Central memory CD4-positive, alpha-beta T cell (primary cell): ENCODE measurements at places on chromosomes 13 and 19.

DNA sequence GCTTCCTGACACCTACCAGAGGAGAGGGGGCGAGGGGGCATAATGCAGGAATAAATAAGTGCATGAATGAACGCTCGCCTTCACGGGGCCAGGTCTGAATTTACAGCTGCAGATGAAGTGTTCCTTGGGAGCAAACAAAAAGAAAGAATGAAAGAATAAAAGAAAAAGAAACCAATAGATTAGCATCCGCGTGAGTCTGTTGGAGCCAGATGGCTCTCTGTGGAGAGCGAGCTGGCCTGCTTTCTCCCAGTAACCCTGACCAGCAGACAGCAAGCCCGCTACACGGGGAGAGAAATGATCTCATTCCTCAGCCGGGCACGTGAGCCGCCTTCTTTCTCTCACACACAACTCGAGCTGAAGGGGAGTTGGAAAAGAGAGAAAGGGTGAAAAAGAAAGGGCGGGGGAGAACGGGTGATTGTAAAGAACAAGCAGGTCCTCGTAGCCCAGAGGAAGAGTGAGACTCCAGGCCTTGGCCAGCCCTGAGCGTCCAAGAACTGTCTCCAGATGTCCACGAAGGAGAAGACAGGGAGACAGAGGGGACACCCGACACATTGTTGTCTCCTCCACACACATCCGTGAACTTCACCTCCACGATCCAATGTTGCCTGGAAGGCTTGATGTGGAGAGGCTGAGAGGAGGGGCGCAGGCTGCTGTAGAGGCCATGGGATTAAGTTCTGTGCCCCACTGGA is 81.4 kb downstream of the RNASEH2B start:
- DNase-seq, result no peak

- DNase-seq, result no peak
These were observed 66.9 kb downstream of the NHLRC3 start for GRCh38 chr13:39105110-39105509.

DNA sequence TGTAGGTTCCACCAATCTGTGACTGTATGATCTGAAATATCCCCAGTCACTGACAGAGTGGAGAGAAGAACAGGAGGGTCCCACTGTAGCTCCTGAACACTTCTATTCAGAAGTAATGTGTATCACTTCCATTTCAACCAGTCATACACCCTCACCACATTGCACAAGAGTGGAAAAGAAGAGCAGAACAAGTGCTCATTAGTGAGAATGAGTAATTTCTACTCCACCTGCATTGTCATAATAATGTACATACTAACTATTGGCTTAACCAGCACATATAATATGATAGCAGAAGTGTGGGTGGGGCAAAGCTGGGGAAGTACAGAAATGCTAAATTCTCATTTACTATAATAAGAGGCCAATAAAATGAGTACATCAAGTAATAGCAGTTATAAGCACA is 342.7 kb downstream of the LMO7 start:
- no peak for DNase-seq

DNA sequence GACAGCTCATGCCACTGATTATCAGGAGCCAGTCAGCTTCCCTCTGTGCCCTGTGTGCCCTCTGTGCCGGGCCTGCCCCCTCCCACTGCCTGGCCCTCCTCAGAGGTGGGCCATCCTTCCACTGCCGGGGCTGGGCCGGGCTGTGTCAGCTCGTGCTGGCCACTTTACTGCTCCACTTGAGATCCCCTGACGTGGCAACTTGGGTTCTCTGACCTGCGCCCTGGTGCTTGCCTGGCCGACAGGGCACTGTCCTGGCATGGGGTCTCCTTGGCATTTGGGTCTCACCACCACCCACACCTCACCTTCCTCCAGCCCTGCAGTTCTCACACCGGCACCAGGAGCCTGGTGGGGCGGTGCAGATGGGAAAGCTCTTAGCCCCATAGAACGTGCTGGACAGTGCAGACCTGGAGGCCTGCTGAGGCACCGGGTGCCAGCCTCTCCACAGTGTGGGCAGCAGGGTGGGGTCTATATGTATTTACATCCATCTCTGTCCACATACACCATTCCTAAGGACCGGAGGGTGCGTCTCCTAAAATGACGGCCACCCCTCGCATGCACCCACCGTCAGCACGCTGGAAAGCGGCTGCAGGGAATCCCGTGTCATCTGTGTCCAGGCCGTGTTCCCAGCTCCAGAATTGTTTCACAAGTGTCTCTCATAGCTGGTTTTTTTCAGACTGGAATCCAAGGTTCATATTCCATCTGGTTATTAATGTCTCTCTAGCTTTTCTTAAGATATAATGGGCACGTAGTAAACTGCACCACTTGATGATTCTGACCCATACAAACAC is 11.8 kb downstream of the DAZAP1 start:
- no peak for DNase-seq

GRCh38 chr19:50046649-50047503 is 21.1 kb downstream of the ZNF473 start:
- DNase-seq, result peak; percentile 46

- no peak for DNase-seq
These were observed 52.5 kb downstream of the PDS5B start for GRCh38 chr13:32638739-32639138.

DNA sequence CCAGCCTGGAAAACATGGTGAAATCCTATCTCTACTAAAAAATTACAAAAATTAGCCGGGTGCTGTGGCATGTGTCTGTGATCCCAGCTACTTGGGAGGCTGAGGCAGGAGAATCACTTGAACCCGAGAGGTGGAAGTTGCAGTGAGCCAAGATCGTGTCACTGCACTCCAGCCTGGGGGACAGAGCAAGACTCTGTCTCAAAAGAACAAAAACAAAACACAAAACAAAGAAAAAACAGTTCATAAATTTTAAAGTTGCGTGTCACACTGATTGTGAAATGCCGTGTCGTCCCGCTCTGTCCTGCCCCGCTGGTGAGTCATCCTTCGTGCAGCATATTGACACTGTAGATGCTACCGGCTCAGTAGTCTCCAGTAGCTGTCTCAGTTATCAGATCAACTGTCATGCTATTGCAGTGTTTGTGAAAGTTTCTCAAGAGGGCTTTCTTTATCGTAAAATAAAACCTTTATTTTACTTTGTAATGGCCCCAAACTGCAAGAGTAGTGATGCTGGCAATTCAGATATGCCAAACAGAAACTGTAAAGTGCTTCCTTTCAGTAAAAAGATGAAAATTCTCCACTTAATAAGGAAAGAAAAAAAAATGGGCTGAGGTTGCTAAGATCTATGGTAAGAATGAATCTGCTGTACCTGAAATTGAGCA is 36.4 kb upstream of the IGFL1 start:
- DNase-seq, result no peak

- no peak for DNase-seq
These were observed 128.2 kb upstream of the OBI1 start for GRCh38 chr13:78787190-78787589.

GRCh38 chr19:14979476-14980255 is at the start of gene SLC1A6:
Gene SLC1A6, minus strand, starts transcription at chr19:14979864. Its CDS starts 6,954 bp downstream, at chr19:14972910.
- DNase-seq, result no peak

DNA sequence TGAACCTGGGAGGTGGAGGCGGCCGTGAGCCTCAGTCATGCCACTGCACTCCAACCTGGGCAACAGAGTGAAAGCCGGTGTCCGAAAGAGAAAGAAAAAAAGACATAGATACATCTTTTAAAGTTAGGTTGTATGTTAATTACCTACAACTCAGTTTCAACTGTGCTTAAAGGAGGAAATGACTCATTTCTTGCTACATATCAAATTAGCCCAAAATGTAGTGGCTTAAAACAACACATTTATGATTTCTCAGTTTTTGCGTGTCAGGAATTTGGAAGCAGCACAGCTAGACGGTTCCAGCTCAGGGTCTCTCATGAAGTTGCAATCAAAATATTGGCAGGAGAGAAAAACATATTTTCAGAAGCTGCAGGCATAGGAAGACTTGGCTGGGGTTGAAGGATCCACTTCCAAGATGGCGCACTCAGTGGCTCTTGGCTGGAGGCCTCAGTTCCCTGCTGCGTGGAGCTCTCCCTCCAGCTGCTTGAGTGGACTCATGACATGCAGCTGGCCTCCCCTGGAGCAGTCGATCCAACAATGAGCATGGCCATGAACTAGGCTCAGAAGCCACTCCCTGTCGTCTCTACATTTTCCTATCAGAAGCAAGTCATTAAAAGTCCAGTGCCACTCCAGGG is 7.1 kb downstream of the LDLR start:
- peak; percentile 28 for DNase-seq

GRCh38 chr13:109154966-109155761 is 525.8 kb downstream of the MYO16 start:
- no peak for DNase-seq

DNA sequence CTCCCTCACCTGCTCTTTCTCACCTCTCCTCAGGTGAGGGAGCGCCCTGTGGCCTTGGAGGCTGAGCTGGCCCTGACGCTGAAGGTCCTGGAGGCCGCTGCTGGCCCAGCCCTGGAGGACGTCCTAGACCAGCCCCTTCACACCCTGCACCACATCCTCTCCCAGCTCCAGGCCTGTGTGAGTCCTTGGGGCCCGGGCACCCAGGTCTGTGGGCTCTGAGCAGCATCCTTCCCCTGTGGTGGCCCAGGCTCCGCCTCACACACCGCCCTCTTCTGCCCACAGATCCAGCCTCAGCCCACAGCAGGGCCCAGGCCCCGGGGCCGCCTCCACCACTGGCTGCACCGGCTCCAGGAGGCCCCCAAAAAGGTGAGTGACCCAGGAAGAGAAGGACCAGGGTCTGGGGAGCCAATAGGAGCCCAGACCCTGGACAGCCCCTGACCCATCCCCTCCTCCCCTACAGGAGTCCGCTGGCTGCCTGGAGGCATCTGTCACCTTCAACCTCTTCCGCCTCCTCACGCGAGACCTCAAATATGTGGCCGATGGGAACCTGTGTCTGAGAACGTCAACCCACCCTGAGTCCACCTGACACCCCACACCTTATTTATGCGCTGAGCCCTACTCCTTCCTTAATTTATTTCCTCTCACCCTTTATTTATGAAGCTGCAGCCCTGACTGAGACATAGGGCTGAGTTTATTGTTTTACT is 1.9 kb downstream of the IFNL1 start:
- DNase-seq, result peak; percentile 63

DNA sequence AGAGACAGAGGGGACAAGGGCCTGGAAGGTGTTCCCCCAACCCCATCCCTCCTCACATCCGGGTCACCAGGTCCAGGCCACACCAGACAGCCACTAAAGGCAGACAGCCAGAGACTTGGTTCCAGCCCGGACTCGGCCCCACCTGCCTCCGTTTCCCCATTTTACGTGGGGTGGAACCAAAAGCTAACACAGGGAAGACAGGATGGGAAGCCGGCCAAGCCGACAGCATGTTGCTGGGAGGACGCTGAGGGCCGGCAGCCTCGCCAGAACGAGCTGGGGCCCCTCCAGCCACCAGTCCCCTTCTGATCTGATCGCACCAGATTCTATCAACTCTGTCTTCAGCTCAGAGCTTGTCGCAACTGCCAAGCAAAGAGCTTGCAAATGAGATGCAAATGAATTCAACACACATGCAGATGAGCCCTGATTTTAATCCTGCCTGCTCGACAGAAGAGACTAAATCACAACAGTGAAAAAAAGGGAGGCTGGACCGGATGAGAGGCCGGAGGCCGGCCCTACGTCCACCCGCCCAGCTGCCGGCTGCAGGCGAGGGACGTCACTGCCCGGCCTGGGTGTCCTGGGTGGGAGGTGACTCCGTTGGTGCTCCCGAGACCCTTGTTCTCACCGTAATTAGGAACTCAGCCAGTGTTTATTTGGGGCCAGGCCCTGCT is 17.5 kb upstream of the SHC2 start:
- DNase-seq, result no peak

DNA sequence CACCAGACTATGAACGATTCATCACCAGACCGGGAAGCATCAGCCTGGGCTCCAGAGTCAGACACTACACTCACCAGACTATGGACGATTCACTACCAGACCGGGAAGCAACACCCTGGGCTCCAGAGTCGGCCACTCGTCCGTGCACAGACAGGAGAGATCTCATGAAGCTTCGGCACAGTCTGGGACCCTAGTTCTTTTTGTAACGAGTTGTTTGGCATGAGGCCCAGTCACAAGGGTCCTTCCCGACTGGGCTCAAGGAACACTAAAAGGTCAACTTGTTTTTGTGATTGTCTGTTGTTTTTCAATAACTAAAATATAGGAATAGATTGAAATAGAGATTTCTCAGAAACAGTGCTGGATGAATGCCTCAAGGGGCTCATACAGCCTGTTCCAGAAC is 1141.6 kb upstream of the MIR17HG start:
- DNase-seq, result no peak

GRCh38 chr19:34332027-34332760 is 32.8 kb upstream of the GPI start:
- no peak for DNase-seq

DNA sequence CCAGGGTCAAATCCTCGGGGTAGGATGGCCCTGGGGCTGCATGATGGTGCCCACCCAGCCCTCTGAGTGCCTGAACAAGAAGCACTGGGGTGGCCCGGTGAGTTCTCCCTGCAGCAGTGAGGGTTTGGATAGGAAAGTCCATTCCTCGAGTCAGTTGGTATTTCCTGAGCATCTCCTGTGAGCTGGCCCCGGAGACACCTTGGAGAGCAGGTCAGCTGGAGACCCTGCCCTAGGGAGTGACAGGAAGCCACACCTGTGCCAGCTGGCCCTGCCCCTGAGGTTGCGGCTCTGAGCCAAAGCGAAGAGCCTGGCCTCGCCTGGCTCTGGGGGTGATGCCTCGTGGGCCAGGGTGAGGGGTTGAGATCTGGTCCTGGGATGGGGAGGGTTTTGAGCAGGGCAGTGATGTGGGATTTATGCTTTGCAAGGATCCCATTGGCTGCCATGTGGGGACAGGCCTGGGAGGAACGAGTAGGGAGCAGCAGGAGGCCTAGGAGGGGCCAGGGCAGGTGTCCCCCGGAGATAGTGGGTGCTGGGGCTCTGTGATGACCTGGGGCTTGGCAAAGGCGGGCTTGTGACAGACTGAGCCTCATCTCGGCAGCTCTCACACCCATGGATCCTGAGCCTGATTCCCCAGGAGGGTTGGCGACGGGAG is 16.0 kb downstream of the CRTC1 start:
- no peak for DNase-seq

DNA sequence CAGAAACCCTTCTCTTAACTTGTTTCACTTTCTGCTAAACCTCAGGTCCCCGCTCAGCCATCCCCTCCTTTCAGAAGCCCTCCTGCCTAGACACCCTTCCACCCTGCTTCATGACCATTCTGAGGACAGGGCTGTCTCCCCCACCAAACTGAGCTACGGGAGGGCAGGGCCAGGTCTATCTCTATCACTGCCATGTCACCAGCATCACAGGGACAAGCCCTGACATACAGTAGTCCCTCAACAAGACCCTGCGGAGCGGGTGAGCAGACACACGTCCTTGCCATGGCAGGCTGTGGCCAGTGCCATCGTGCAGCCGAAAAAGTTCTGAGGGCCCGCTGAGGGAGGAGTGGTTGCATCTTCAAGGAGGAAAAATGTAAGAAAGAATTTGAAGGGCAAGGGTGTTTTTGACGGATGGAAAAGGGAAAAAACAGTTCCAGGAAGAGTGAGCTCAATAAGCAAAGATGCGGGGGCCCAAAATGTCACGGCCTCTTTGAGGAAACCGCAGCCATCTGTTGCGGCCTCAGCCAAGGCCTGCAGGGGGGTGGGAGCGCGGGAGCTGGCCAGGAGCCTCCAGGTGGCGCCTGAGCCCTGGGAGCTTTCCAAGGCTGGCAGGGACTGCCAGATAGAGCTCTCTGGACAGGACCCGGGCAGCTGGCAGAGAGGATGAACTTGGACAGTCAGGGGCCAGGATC is 8.1 kb downstream of the PTGIR start:
- DNase-seq, result no peak

GRCh38 chr19:55674459-55674840 is 576 bp upstream of the EPN1 start:
- DNase-seq, result no peak
